ENCODE measurements at places on chromosomes 2 and 18.

DNA sequence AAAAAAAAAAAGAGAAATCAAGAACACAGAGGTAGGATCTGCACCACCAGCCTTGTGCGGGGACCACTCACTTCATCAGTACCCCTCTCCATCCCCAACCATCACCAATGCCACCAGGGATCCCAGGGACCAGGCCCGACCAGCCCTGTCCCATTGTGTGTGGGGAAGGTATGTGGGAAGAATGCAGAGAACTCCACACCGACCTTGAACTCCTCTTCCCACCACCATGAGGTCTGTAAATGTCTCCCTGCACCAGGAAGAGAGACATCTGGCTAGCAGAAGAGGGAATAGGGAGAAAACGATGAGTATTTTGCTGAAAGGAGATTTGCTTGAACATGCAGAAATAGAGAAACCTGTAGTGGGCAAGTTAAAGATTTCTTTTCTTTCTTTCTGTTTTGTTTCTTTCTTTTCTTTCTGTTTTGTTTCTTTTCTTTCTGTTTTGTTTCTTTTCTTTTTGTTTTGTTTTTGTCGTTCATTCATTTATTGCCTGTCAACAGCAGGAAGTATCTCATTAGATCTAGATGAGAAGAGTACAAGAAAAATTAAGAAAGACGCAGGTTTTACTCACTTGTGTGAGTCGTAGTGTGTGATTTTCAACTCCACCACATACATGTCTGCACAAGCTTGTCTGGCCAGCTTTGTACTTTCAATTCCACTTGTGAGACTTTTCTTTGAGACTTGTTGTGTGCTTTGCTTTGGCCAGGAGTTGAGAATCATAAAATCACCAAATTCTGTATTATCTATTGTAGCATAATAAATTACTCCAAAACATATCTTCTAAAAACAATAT is 179.8 kb upstream of the HAAO start:
- no peak for DNase-seq

DNA sequence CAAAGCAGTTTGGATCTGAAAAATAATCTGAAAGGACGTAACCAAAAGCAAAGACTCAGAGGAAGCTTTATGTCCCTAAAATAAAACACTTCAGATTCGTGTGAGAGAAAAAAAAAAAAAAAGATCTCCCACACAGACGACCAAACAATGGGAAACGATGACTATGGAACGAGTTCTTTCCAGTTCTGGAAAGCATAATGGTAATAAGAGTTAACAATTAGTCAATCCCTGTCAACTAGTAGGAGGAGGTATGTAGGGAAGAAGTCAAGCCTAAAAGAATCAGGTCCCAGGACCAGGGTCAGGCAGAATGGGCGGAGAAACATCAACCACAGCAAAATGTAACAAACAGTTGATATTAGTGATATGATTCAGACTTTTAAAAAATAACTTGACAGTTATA is 170.3 kb upstream of the SETBP1 start:
- DNase-seq = no peak

DNA sequence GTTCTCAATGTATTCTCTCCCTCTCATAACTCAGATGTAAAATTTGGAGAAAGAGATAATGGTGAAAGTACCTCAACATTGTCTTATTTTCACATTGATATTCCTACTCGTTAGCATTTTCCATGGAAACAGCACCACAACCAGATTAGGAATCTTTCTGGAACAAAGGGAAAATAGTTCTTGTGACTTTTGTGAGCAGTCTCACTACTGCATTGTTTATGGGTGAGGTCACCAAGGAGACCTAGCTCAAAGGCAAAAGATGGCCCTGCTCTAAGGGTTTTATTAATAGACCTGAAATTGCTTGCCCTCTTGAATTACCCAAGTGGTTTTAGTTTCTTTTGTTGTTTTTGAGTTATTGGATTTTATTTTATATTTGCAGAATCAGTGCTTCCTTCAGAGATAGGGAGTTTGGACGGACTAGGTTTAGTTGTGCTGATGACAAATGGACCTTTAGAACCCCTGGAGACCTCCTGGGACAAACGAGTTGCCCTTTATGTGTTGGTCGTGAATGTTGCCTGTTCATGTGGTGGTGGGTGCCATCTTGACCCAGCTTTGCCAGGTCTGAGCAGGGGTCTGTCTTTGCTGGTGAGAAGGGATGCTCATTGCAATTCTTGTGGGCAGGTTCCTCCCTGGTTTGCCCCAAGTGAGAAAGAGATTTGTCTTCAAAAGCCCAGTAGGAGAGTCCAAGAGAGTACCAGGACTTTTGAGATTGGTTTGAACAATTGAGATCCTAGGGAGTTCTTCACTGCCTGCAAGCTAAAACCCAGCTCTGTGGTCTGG is 58.1 kb downstream of the INPP4A start:
- DNase-seq = no peak

DNA sequence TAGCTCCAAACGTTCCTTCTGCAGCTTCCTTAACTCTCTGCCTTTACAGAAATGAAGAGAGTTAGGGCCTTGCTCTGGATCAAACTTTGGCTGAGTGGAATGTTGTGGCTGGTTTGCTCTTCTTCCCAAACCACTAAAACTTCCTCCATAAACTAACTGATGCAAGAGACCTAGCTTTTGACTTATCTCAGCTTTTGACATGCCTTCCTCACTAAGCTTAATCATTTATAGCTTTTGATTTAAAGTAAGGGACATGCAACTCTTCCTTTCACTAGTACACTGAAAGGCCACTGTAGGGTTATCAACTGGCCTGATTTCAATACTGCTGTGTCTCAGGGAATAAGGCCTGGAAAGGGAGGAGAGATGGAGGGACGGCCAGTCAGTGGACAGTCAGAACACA is 8.3 kb downstream of the PXDN start:
- DNase-seq = no peak

DNA sequence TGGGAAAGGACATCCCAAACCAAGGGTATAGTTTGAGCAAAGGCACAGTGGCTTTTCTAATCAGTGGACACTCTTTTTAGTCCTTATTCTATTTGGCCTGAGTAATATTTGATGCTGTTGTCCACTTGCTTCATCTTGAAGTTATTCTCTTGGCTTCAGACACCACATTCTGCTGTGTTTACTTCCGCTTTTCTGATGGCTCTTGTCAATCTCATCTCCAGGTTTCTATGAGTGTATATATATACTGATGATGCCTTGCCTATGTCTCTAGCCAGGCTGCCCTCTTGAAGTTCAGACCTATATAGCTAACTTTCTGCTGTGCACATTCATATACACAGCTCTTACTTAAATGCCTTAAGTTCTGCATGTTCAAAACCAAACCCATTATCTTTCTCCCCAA is 83.1 kb downstream of the EFEMP1 start:
- no peak for DNase-seq

DNA sequence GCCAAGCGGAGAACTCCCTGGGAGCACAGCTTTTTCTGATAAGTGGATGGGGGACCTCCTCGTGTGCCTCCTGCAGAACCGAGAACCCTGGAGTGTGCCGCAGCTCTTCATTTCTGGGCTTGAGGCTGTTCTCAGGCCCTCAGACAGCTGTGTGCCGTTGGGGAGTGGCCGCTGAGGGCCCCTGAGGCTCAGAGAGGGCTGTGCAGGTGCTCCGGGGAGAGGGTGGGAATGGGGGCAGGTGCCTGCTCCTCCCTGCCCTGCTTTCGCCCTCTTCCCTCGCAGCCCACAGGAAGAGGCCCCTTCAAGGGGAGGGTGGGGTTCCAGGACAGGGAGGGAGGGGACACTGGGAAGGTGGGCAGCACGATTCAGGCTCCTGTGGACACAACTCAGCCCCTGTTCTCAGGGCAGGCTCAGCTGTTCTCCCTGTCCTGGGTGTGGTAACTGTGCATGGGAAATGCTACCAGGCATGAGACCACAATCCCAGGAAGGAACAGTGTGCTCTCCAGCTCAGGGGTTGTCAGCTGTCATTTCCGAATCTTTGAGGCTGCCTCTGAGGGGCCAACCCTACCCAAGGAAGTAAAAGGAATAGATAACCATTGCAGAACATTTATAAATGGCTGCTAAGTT is 11.3 kb downstream of the LCT start:
- no peak for DNase-seq

DNA sequence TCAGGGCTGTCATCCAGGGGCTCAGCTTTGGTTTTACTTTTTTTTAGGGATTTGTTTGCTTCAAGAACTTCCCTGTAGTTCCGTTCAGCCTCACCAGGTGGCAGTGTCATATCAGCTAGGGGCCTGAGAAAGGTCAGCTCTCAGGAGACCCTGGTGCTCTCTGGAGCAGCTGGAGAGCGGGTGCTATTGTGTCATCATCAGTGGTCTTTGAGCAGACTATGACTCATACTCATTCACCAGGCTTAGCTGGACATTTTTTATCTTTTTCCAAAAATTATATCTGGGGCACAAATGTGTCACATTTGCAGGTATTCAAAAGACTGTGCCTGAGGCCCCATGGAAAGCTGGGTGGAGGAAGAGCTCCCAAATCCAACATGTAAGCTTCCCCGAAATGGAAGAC is 24.4 kb downstream of the ZNF892 start:
- peak; percentile 63 for DNase-seq

GRCh38 chr2:66827851-66828250 is 392.9 kb downstream of the MEIS1 start:
- DNase-seq = no peak

GRCh38 chr2:30709516-30709915 is 97.7 kb downstream of the CAPN13 start:
- DNase-seq = no peak

DNA sequence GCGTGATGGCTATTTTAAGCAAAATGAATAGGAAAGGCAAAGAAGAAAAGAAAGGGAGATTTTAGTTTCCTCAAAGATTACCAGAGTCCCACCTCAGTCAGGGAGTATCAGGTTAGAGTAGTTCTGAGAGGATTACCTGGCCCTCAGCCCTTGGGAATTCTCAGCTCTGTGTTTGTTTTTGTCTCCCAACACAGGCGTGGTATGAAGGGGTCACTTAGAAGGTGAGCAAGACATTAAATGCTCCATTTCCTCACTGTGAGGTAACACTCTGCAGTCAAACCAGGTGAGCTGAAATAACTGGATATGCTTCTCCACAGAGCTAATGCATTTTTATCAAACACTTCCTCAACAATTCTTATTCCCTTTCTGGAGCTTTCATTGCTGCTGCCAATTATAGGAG is 232.2 kb downstream of the IKZF2 start:
- DNase-seq = no peak

GRCh38 chr2:146950911-146951310 is 893.9 kb upstream of the ACVR2A start:
- no peak for DNase-seq

DNA sequence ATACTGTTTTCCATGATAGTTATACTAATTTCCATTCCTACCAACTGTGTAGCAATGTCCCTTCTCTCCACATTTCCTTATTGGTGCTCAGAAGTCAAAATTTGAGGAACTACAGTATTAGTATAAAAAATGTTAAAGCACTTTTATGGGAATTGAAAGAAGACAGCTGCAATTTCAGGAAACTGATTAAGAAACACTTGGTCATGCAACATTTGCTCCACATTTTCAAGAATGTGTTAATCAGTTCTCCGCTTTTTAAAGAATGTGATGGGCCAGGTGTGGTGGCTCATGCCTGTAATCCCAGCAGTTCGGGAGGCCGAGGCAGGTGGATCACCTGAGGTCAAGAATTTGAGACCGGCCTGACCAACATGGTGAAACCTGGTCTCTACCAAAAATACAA is 33.6 kb upstream of the MGAT4A start:
- no peak for DNase-seq

DNA sequence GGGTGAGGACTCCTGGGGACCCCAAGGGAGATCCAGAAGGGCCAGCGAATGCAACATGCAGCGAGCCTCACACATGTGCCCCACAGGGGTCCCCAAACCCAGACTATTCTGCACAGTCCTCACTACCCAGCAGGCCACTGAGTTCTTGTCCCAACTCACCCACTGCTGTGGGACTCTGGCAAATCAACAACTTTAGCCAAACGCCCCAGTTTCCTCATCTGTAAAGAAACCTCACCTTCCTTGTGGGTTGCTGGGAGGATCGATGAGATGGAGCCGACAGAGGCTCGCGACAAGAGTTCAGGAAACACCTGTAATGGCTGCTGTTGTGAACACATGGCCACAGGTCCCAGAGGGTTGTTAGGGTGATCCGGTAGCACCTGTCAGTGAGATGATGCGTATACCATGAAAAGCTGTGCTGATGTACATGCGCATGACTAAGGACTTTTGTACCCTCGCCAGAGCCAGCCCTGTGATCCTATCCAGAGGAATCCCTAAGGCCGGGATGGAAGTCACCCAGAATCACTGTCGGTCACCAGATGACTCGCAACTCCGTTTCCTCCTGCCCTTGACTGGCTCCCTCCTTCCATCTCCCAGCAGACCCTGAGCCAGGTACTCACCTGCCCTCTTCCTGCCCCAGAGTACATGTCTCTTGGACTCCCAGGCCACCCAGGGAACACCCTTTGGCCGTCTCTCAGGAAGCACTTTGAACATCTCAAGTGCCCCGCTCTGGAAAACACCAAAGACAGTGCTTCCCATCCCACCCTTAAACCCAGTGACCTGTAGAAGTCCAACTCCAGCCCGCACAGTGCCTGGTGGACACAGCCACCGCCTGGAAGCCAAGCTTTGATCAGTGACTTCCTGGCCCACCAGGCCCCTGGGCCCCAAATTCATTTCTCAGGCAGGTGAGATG is 103.3 kb upstream of the ID2 start:
- DNase-seq = no peak

DNA sequence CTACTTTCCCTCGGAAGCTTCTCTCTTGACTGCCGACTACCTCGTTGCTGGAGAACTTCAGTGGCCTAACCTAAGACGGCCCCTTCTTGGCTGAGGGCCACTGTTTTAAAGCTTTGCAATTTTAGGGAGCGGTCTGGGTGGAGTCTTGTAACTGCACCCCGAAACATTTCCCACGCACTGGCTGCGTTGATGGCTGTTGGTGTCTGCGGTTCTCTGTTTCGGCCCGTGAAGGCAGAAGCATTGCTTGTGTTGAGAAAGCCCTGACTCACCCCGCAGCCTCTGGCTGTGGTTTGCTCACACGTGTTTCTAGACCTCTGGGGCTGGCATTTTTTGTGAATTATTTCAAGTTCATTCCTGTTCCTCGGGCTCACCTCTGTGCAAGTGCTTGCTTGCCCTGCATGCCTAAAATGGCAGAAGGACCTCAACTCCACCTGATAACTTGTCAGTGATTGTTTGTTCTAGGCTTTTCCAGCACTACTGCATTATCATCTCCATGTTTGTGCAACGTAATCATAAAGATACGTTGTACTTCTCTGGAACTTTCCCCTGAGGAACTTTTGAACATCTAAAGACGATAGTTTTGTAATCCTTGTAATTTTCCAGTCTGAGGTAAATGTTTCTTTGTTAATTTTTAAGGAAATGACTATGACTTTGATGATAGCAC is 94.2 kb upstream of the DLX2 start:
- DNase-seq = no peak

DNA sequence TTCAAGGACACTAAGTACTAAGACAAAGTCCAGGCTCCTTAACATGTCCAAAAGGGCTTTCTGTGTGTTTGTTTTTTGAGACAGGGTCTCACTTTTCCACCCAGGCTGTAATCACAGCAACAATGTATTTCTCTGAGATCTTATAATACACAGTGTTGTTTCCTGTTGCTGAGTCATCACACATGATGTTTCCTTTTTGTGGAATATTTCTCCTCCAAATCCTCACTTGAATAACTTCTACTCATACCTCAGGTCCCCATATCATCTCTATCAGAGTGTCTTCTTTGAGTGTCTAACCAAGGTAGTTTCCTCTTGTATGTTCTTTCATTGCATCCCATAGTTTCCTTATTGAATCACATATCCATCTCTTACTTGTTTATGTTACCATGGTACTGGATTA is 632.0 kb upstream of the PIK3C3 start:
- DNase-seq = no peak

All from NCI-H1694 (cell line).